ENCODE measurements at places on chromosomes 13 and 19. TPM values are rescaled to one million over a fixed set of nuclear protein-coding genes. Genes with fewer than 3 reads are reported as not detected.

The OLFM2 gene
- total RNA-seq, result 86.4 TPM

The RLN3 gene
- not detected for total RNA-seq

The CEACAM7 gene
- total RNA-seq, result not detected

DNA sequence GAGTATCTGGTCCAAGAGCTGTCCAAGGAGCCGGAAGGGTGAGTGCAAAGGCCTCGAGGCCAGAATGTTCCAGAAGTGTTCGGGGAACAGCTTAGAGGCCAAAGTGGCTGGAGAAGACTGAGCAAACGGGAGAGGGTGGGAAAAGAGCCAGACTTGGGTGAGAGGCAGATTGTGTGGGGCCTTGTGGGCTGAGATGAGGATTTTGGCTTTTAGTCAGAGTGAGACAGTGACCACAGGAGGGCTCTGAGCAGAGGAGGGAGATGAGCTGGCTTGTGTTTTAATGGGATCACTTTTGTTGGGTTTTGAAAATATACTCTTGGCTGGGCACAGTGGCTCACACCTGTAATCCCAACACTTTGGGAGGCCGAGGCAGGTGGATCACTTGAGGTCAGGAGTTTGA is 5.6 kb downstream of the NANOS2 start:
- DNase-seq, result no peak

GRCh38 chr19:31332096-31332495 is 17.1 kb downstream of the TSHZ3 start:
- no peak for DNase-seq

DNA sequence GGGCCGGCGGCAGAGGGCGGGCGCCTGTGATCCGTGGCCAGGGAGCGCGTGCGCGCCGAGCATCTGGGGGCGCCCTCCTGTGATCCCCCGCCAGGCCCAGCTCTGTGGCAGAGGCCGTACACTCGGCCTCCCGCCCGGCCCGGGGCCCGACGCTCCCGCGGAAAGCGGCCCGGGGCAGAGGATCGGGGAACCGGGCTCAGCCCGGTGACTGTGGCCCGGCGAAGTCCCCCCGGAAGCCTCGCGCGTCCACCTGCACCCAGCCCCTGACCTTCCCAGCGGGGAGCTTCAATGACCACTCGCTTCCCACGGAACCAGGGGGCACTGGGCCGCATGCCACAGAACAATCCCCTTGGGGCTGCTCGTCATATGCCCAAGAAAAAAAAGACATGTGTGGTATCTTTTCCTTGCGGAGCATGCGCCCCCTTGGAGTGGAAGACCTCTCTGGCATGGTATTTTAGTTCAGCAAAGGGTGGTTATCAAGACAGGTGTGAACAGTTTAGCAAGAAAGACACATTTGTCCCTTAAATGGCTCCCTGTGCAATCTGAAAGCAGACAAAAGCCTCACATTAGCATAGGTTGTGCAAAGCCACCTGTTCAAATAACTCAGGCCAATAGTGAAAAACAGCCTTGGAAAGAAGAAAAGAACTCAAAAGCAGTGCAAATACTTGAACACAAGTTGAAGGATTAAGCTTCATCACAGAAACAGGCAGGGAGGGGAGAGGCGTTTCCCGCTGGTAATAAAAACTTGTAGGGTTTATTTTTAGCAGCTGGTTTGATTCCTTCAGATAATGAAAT is 290.9 kb upstream of the SOX21 start:
- no peak for DNase-seq

The DAPK3 gene
- total RNA-seq, result 53.4 TPM

The PROZ gene
- not detected for total RNA-seq

Data from frontal cortex (tissue), 4 donors.